Caki2 (cell line): ENCODE measurements at places on chromosomes 1 and 21.
A peak's percentile ranks its signal among the peaks of the same experiment; 100 is the strongest.

DNA sequence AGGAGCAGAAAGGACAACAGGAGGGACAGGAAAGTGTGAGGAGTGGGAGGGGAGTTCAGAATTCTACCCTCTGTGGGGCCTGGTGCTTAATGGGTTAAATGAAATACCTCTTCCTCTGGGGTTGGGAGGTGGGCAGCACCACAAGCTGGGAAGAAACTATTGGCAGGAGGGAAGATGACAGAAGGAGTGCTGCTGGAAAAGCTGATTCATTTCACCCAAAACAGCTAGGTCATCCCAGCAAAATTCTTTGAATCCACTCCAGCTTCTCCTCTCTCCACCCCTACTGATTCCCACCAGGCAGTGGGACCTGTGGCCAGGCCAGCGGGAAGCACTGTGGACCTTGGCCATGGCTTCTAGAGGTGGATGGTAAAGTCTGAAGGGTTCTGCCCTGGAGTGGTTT lies 12.8 kb downstream of the BCAN start:
- no peak for DNase-seq

- DNase-seq: no peak
Measured at GRCh38 chr1:110873856-110874255, 908 bp downstream of the CD53 start.

DNA sequence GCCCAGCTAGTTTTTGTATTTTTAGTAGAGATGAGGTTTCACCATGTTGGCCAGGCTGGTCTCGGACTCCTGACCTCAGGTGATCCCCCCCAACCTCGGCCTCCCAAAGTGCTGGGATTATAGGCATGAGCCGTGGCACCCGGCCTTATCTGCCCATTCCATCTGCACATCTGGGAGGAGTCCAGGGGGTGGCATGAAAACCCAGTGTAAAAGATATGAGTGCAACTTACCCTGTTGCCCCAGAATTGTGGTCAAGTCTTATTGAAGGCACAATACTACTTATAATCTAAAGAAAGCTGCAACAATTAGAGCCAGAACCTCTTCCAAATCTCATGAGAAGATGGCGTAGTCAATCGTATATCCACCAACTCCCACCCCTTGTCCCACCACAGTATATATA lies 18.4 kb downstream of the CTXND2 start:
- no peak for DNase-seq

DNA sequence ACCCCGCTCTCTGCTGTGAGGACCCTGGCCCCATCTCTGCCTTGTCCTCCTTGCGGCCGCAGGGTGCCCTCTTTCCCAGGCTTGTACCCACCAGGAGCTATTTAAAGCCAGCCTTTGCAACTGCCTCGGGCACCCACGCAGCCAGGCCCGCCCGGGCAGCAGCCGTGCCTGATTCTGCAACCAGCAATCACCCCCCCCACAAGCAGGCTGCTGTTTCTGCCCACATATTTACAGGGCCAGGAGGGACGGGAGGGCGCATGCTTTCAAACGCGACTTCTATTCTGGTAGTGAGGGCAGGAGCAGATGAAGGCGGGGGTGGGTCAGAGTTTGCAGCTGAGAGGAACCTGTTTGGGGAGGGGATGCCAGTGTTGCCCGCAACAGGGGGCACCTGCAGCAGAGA lies 13.6 kb downstream of the GABRD start:
- no peak for DNase-seq

- DNase-seq: peak; percentile 11
Measured at GRCh38 chr1:56811331-56811730, 7.9 kb downstream of the FYB2 start.

- DNase-seq: no peak
Measured at GRCh38 chr1:227546598-227547309, 16.6 kb upstream of the ZNF678 start.

DNA sequence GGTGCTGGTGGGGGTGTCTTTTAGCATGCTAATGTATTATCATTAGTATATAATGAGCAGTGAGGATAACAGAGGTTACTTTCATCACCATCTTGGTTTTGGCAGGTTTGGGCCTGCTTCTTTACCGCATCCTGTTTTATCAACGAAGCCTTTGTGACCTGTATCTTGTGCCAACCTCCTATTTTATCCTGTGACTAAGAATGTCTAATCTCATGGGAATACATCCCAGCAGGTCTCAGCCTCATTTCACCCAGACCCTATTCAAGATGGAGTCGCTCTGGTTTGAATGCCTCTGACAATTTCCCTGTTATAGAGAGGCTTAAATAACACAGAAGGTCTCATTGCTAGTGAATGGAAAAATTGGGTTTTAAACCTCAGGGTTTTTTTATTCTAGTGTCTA lies 300.8 kb upstream of the PROX1 start:
- DNase-seq: no peak

- DNase-seq: no peak
Measured at GRCh38 chr21:28725396-28725795, 267.3 kb downstream of the LTN1 start.

GRCh38 chr1:116487031-116487430 lies 83.8 kb downstream of the CD58 start:
- DNase-seq: no peak

GRCh38 chr1:219040291-219040690 lies 133.4 kb upstream of the LYPLAL1 start:
- no peak for DNase-seq

GRCh38 chr1:180632326-180633056 lies 669 bp downstream of the XPR1 start:
- DNase-seq: no peak

DNA sequence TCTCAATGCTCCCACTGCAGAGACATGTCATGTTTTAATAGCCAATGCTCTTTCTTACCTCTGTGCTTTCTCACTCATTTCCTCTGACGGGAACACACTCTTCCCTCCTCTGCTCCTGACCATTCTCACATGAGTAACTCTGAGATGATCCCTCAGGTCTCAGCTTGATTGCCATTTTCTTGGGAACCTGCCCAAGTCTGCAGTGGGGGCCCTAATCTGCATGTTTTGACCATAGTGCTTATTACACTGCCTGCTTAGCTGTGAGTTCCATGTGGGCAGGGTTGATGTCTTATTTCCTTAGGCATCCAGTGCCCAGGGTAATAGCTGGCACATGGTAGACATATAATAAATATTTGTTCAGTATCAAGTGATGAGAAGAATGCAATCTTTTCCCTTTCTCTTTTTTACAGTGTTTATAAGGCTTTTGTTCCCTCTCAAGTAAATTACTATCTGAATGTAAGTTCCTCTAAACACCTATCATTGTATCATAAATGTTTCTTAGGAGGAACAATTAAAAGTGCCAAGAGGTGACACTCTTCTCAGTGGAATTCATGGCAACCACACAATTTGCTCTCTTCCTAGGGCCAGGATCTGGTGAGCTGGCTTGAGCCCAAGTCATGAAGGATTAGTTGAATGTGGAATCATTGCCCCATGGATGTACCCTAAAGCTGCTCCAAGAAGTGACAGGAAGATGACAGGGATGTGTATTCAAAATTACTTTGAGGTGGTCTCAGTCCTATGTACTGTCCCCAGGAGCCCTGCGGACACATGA lies 485.4 kb upstream of the USP24 start:
- DNase-seq: no peak

GRCh38 chr1:46820560-46821060 lies 21.8 kb downstream of the CYP4B1 start:
- DNase-seq: no peak

GRCh38 chr1:207925210-207925609 lies 14.3 kb upstream of the CD34 start:
- DNase-seq: no peak

GRCh38 chr21:38661889-38662568 lies 143.7 kb upstream of the ETS2 start:
- no peak for DNase-seq

DNA sequence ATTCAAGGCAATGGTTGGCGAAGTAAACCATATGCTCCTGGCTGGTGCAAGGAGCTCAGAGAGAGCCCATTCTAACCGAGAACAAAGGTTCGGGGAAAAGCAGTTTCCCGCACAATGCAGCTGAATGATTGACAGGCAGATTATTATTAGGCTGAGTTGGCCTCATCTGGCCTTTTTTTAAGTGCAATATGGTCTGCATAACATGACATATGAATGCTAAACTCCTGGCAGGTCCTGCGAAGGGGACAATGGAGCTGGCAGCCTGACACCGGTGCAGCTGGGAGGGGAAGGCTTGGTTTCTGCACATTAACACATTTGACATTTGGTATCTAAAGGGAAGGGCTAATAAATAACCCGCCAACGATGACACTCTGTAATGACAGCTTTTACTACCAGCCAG lies 92.0 kb downstream of the MIS18A start:
- no peak for DNase-seq

GRCh38 chr1:228066416-228066815 lies 16.1 kb upstream of the ARF1 start:
- DNase-seq: no peak

- no peak for DNase-seq
Measured at GRCh38 chr1:65955503-65955902, 162.8 kb downstream of the PDE4B start.

DNA sequence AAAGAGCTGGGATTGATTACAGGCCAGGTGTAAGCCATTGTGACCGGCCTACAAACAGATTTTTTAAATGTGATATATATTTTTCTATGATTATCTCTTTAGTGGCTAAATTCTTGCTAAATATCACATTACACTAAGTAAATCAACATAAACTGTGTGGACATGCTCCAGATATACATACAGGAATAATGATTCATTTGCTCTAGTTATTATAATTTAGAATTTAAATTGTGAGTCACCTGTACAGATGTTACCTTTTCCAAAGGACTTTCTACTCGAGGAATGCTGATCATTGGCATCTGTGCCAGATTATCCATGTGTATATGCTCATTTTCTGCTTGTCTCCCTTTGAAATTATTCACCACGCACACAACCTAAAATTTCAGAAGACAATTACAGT lies 90.1 kb downstream of the PLPPR5 start:
- no peak for DNase-seq

- no peak for DNase-seq
Measured at GRCh38 chr1:191669629-191670028, 488.6 kb upstream of the RGS18 start.

DNA sequence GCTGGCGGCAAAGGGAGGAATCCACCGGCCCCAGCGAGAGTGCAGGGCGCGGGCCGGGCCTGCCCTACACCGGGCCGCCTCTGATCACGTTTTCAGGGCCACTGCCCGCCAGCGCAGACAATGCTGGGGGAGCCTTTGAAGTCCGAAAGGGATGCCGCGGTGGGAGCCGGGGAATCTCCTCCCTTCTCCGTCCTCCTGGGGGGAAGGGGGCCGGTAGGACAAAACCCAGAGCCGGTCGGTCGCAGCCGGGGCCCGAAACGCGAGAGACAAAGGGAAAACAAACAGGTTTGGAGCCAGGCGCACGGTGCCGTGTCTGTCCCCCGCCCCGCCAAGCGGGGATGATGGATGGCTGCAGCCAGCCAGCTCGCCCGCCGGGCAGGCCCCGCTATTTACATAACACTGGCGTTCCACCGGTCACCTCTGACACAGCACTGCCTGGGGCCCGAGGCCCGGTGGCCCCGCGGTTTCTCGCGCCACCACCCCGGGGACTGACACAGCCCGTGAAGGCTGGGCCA lies 92.0 kb downstream of the CASZ1 start:
- peak; percentile 14 for DNase-seq

GRCh38 chr1:231694075-231694431 lies 67.5 kb downstream of the DISC1 start:
- DNase-seq: no peak

DNA sequence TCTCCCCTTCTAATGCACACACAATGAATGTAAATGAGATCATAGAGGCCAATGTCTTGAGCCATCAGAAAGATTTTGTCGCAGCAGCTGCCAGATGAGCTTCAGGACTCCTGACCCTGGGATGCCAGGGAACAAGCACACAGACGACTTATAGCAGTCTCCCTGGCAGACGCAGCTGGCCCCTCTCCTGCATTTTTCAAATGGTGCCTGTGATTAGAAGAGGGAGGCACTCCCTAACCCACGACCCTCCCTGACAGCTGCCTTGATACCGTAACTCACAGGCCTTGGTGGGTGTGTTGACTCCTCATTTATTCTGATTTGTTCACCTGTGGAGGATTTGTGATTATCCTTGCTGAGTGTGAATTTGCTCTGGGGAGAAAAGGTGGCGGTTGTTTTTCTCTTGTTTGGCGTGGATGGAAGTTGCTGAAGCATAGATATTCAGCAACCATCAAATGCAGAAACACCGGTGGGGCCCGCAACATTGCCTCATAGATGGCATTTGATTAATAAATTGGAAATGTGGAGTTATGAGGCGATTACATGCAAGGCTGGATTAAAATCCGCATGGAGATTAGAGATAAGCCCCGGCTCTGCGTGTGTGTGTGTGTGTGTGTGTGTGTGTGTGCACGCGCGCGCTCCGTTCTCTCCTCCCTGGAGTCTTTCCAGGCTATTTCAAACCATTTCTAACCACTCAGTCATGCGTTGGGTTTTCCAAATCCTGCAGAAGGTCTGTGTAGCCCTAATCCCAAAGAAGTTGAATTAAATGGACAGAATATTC lies 2.1 kb upstream of the RD3 start:
- DNase-seq: no peak

DNA sequence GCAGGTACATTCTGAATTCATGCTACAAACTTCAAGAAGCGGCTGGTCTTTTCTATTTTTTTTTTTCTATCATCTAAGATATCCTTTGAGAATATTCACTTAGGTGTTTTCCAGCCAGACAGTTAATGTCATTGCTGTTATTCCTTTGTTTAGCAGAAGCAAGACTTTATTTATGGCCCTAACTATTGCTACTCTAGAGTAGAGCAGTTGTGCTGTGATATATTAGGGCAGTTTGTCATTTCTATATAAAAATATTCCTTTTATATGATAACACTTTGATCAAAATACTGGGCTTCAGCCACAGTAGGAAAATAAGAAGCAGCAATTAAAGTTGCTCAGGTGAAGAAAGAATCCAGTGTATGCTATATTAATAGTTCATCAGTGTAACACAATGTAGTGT lies 959.3 kb downstream of the NCAM2 start:
- DNase-seq: no peak

DNA sequence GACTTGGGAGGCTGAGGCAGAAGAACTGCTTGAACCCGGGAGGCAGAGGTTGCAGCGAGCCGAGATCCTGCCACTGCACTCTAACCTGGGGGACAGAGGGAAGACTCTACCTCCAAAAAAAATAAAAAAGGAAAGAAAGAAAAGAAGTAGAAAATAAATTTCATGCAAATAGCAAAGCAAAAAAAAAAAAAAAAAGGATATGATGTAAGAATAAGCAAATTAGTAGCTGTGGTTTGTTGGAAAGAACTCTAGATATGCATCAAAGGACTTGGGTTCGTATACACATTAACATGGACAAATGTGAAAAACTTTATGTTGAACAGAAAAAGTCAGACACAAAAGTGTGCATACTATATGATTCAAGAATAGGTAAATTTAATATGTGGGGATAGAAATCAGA lies 11.9 kb downstream of the WASF2 start:
- DNase-seq: no peak

GRCh38 chr1:82329226-82329625 lies 528.5 kb downstream of the ADGRL2 start:
- no peak for DNase-seq
